ENCODE measurements at places on chromosomes 3 and 15. TPM values are rescaled to one million over a fixed set of nuclear protein-coding genes. Genes with fewer than 3 reads are reported as not detected.

DNA sequence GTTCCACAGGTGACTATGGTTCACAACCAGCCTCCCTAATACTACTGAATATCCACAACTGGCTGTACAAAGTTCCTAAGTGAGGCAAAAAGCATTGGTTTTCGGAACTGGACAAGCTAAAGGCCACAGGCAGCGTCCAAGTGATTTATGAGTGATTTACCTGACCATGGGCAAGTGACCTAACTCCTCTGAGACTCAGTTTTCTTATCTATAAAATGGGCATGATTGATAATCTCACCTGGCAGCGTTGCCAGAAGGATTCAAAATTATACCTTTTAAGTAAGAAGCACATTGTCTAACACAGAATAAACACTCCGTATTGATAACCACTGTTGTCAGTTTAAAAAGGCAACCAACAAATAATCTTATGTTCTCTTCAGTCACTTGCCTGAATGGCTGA is 29.8 kb downstream of the ADAMTS9 start:
- peaks cover 18% of the 10 kb centered on the region for H3K4me1 ChIP-seq
- no peak overlapping the region for H3K4me3 ChIP-seq
- H3K27me3 ChIP-seq: no peaks in the 10 kb centered on the region
- no peak for DNase-seq

- H3K27me3 ChIP-seq: no peaks in the 10 kb centered on the region
- no peaks in the 10 kb centered on the region for H3K4me1 ChIP-seq
- no peaks in the 10 kb centered on the region for H3K36me3 ChIP-seq
Measured at GRCh38 chr3:135895106-135895733, 70.3 kb upstream of the PPP2R3A start.

GRCh38 chr3:197471221-197472010 is 84.4 kb downstream of the BDH1 start:
- DNase-seq: no peak
- no peaks in the 10 kb centered on the region for H3K36me3 ChIP-seq
- peaks cover 47% of the 10 kb centered on the region for H3K4me1 ChIP-seq
- no peak overlapping the region for H3K4me3 ChIP-seq

GRCh38 chr3:11698326-11699082 is 54.8 kb upstream of the VGLL4 start:
- H3K4me1 ChIP-seq: no peaks in the 10 kb centered on the region
- no peaks in the 10 kb centered on the region for H3K36me3 ChIP-seq

GRCh38 chr3:196569003-196569516 is 600 bp downstream of the FBXO45 start:
- no peaks in the 10 kb centered on the region for H3K36me3 ChIP-seq
- peak overlapping the region; percentile 83 for H3K4me3 ChIP-seq
- H3K27ac ChIP-seq: no peak overlapping the region
- DNase-seq: no peak

DNA sequence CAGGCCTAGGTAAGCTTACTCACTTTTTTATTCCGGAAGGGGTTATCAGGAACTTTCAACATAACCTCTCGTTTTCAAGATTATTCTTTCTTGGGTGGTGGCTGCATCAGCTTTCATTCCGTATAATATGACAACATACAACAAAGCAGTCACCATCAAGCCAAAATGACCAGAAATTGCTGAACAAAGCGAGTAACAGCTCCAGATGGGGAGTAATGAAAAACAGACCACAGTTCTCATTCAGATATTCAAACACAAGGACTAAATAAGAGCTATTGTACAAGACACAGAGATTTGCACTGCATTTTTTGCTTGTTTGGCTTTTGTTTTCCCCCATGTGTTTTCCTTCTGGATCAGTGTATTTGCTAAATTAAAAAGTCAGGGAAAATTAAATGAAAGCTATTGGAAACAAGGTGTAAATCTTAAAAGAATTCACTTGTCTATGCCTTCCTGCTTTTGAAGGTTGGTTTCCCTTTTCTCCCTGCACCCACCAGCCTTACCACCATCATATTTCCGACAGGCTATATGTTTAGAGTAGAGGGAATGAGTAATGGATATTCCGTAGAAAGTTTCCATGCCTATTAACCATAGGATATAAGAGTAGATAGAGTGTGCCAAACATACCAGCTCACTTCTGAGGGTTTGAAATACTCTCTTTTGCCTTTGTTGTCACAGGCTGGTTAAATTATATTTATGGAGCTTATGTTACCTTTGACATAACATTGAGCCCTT is 213.6 kb downstream of the RBMS3 start:
- H3K36me3 ChIP-seq: no peaks in the 10 kb centered on the region
- H3K27ac ChIP-seq: no peak overlapping the region
- H3K4me1 ChIP-seq: no peaks in the 10 kb centered on the region
- no peak for DNase-seq
- no peaks in the 10 kb centered on the region for H3K27me3 ChIP-seq

DNA sequence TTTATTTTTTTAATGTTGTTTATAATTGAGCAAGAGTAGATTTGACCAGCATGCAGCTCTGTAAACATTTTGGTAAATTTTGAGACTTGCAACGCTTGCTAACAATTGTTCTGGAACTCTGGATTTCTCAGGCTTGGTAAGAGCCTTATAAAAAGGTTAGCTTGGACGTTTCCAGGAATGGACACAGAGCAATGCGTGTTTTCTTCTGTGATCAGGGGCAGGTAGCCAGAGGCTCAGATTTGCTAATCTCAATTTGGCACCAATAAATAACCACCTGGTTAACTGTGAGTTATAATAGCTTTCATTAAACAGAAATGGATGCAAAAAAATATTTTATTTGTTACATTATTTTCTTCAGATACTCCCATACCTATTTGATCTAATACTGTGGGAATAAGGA is 39.8 kb downstream of the CADM2 start:
- H3K4me3 ChIP-seq: no peak overlapping the region
- no peaks in the 10 kb centered on the region for H3K27me3 ChIP-seq
- H3K36me3 ChIP-seq: no peaks in the 10 kb centered on the region
- no peak overlapping the region for H3K27ac ChIP-seq
- H3K4me1 ChIP-seq: peaks cover 2% of the 10 kb centered on the region
- no peak for DNase-seq

- no peak overlapping the region for H3K4me3 ChIP-seq
- no peak overlapping the region for H3K27ac ChIP-seq
- H3K27me3 ChIP-seq: no peaks in the 10 kb centered on the region
- H3K4me1 ChIP-seq: no peaks in the 10 kb centered on the region
- no peaks in the 10 kb centered on the region for H3K36me3 ChIP-seq
Measured at GRCh38 chr15:59594991-59595390, 16.6 kb upstream of the GCNT3 start.

DNA sequence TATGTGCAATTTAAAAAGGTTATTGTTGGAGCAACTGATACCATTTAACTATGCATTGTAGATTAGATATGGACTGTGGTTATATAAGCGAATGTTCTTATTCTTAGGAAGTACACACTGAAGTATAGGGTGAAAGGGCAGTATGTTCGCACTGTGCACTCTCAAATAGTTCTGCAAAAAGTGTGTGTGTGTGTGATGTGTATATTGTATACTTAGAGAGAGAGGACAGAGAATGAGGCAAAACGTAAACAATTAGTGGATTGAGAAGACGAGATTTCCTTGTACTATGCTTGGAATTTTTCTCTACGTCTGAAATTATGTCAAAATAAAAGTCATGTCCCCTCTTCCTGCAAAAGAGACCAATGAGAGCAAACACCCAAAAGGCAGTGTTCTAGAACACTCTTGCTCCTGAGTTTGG is 30.4 kb downstream of the LSM3 start:
- no peaks in the 10 kb centered on the region for H3K27me3 ChIP-seq
- H3K27ac ChIP-seq: no peak overlapping the region
- DNase-seq: no peak

DNA sequence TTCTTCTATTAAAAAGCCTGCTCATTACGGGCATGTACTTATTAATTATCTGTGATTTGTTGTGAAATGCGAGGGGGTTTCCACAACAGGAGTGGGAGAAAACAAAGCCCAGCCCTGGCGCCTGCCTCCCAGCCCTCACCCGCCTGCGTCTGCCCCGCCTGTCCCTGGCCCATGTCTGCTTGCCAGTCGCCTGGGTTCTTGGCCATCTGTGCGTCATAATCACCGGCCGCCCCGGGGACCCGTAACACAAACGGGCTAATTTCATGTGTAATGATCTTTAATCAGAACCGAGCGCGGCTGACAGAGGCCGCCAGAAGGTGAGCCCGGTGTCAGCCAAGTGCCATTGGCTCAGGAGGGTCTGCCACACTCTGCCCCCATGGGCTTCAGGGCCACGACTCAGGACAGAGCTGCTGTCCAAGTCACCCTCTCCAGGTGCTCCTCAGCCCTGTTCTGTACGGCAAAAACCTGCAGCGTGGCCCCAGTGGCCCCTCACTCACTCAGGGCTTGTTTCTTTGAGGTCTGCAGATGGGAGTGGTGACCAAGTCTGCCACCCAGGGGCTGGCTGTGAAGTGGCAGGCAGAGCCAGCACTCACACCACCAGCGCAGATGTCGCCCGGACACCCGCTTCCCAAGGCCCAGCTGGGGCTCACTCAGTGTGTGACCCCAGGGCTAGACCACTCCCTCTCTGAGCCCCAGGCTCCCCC is 28.8 kb upstream of the TMEM115 start:
- peak; percentile 75 for DNase-seq
- H3K27ac ChIP-seq: no peak overlapping the region
- H3K36me3 ChIP-seq: no peaks in the 10 kb centered on the region
- no peak overlapping the region for H3K4me3 ChIP-seq
- H3K27me3 ChIP-seq: no peaks in the 10 kb centered on the region
- peaks cover 3% of the 10 kb centered on the region for H3K4me1 ChIP-seq

DNA sequence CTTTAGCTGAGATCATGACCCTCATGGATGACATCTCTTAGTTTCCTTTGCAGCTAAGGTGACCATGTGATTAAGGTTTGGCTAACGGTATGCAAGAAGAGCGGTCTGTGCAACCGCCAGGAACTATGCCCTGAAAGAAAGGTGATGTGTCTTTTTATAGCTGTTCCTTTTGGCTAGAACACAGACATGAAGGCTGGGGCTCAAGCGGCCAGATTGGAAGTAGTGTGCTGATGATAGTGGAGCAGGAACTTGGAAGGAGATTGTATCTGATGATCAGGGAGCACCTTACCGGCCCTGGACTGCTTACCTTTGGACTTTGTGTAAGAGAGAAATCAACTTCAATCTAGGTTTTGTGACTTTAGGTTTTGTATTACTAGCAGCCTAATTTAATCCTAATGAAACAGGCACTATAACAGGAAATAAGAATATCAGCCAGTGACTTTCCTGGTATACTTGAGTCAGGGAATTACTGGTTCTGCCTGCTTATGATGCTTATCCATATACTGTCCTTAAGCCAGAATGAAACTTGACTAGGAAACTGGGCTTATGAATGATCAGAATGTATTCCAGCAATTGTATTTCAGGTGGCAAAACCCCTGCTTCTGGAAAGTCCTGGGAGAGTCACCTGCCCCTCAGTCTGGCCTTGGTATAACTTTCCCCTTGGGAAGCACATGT is 164.3 kb upstream of the LRIG1 start:
- H3K36me3 ChIP-seq: no peaks in the 10 kb centered on the region
- DNase-seq: no peak

DNA sequence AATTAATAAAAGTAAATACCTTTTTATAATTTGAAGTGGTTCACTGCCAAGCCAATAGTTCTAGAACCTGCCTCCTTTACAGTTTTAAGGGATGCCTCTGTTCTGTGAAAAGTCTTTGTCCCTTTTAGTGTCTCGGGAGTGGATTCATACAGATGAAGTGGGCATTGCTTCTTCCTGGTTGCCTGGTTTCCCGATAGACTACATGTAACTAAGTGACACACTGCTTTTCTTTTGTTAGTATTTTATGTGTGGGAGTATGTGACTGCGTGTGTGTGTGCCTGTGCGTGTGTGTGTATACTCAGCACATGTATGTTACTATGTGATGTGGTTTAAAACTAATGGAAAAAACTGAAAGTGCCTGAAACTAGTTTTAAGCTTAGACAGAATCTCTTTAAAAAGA is 21.1 kb downstream of the PSMD6 start:
- no peak for DNase-seq
- peaks cover 16% of the 10 kb centered on the region for H3K36me3 ChIP-seq
- no peak overlapping the region for H3K27ac ChIP-seq

- H3K4me1 ChIP-seq: no peaks in the 10 kb centered on the region
- H3K4me3 ChIP-seq: no peak overlapping the region
- no peaks in the 10 kb centered on the region for H3K27me3 ChIP-seq
- H3K36me3 ChIP-seq: no peaks in the 10 kb centered on the region
- H3K27ac ChIP-seq: no peak overlapping the region
Measured at GRCh38 chr3:170247875-170248274, 25.7 kb downstream of the PRKCI start.

DNA sequence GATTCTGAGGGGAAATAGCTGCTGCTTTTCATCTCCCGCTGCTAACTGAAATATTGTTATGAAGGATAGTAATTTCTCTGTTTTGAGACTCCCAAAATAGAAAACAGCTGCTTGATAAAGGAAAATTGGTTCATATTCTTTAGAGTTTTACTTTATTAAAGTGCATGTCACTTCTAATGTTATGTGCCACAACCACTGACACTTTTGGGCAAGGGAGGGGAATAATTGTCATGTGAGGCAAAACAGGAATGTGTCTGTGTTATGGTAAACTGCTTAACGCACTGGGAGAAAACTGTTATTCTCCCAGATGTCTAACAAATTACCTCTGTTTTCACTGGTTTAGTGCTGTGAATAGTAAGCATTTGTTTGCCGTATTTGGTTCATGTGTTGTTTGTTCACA is 201.6 kb downstream of the PDZRN3 start:
- DNase-seq: no peak
- H3K27me3 ChIP-seq: no peaks in the 10 kb centered on the region
- no peak overlapping the region for H3K4me3 ChIP-seq
- peaks cover 11% of the 10 kb centered on the region for H3K4me1 ChIP-seq
- no peaks in the 10 kb centered on the region for H3K36me3 ChIP-seq
- no peak overlapping the region for H3K27ac ChIP-seq

- no peak overlapping the region for H3K27ac ChIP-seq
- H3K36me3 ChIP-seq: no peaks in the 10 kb centered on the region
- no peak overlapping the region for H3K4me3 ChIP-seq
- no peaks in the 10 kb centered on the region for H3K27me3 ChIP-seq
- no peaks in the 10 kb centered on the region for H3K4me1 ChIP-seq
Measured at GRCh38 chr15:49421991-49422390, 1.1 kb upstream of the FGF7 start.

DNA sequence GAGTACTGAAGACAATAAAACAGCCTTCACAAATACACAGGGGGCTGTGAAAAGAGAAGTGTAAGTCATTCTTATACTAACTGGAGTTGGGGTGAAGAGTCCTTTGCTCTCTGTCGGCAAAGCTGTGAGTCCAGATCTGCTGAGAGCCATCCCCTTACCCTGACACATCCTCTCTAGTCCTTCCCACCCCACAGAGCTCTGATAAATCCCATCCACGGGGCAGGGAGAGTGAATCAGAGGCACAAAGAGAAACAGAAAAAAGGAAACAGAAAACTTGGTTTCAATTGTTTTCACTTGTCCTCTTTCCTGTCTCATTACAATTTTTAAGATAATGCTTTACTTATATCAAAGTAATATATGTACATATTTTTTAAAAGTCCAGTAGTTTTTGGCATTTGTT is 18.2 kb upstream of the ZNF639 start:
- no peaks in the 10 kb centered on the region for H3K36me3 ChIP-seq
- H3K4me1 ChIP-seq: peaks cover 3% of the 10 kb centered on the region
- H3K4me3 ChIP-seq: no peak overlapping the region
- DNase-seq: no peak
- H3K27ac ChIP-seq: no peak overlapping the region

GRCh38 chr3:90016555-90016954 is 909.1 kb downstream of the EPHA3 start:
- H3K27ac ChIP-seq: no peak overlapping the region
- no peak overlapping the region for H3K4me3 ChIP-seq
- H3K36me3 ChIP-seq: no peaks in the 10 kb centered on the region
- DNase-seq: no peak

PAK6 gene
- total RNA-seq: 0.90 TPM

SLC51A gene
- not detected for total RNA-seq

DUOX1 gene
- total RNA-seq: 0.30 TPM

INKA1 gene
- total RNA-seq: 0.84 TPM

KLHL40 gene
- total RNA-seq: not detected

TGM4 gene
- total RNA-seq: 0.04 TPM

CPN2 gene
- not detected for total RNA-seq

MCTP2 gene
- total RNA-seq: 0.56 TPM

LMOD3 gene
- not detected for total RNA-seq

LRRC31 gene
- not detected for total RNA-seq
